Effector memory CD8-positive, alpha-beta T cell (primary cell): ENCODE measurements at places on chromosomes 6 and 20.

DNA sequence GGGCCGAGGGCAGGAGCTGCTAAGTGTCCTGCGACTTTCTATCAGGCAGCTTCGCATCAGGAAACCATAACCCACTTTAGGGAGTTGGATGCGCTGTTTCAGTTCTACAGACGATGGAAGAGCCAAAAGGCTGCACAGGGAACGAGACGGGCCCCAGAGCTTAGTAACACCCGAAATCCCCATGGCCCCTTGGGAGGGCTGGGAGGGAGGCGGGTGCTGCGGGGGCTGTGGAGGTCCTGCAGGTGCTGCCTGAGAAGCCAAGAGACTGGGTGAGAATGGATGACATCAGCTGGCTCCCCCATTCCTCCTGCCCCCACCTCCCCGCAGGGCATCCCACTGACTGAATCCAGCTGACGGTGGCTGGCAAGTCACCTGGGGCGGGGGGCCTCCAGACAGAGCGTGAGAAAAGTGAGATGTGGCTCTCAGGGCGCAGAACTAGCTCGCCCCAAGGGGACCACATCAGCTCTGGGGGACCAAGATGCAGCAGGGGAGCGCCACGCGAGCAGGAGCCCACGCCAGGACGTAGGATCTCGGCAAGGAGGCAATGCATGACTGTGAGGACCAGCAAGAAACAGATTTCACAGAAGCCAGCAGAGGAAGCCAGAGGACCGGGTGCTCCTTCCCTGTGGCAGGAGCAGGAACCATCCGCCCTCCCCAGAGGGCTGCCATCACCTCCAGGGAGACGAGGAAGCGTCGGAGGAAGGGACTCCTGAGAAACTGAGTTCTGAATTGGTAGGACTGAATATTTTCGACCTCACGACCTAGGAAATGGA, 36.8 kb downstream of the PNLDC1 start:
- H3K27ac ChIP-seq: no peak overlapping the region
- no peak for DNase-seq
- no peaks in the 10 kb centered on the region for H3K4me1 ChIP-seq
- H3K27me3 ChIP-seq: peaks cover 48% of the 10 kb centered on the region

- peaks cover 4% of the 10 kb centered on the region for H3K4me1 ChIP-seq
- H3K27ac ChIP-seq: no peak overlapping the region
- DNase-seq: no peak
- no peak overlapping the region for H3K4me3 ChIP-seq
Measured at GRCh38 chr6:31887173-31888007, 8.6 kb upstream of the SLC44A4 start.

DNA sequence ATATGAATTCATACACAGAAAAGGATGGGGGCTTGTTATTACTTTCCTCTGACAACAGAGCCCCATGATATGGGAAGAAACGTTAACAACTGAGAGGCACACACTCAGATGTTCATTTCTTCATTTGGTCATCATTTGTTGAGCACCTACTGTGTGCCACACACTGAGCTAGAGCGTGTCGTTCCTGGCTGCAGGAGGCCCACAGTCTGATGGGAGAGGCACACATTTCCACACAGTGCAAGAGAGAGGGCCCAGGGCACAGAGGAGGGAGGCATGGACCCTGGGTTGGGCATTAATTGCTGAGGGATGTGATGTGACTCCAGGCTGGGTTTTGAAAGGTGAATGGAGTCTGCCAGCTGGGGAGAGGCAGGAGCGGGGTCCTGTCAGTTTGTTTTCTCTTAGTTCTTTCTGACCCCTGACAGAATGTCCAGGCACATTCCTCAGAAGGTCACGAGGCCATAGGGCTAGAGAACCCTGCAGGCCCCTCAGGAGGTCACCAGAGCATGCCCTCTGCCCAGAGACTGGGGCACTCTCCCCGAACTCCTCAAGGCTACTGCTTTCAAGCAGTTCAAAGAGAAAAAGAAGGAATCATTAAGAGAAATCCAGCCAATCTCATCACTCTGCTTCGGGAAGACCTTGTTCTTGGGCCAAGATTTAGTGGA, 216.2 kb downstream of the UST start:
- H3K4me1 ChIP-seq: no peaks in the 10 kb centered on the region
- H3K36me3 ChIP-seq: no peaks in the 10 kb centered on the region
- no peaks in the 10 kb centered on the region for H3K27me3 ChIP-seq
- H3K27ac ChIP-seq: no peak overlapping the region
- H3K4me3 ChIP-seq: no peak overlapping the region

GRCh38 chr6:75144386-75144785, 61.5 kb downstream of the COL12A1 start:
- no peak overlapping the region for H3K27ac ChIP-seq
- no peaks in the 10 kb centered on the region for H3K36me3 ChIP-seq
- H3K4me1 ChIP-seq: no peaks in the 10 kb centered on the region
- H3K27me3 ChIP-seq: peaks cover 14% of the 10 kb centered on the region

DNA sequence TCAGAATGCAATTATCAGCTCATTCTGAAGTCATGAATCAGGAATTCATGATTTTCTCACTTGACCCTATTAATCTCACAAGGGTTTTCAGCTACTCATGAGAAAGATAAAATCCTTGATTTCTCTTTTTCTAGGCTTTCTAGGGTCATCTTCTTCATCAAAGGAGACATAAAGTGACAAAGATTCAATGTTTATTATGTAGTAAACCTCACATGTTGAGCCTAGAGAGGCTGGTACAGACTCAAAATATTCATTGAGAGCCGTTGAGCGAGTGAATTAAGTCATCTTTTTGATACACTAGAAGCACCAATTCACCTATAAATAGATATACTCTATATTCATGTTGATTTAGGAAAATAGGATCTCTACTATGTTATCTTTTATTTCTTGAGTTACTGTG, 104.8 kb upstream of the TRAF3IP2 start:
- peaks cover 84% of the 10 kb centered on the region for H3K36me3 ChIP-seq
- peak overlapping the region; percentile 95 for H3K27ac ChIP-seq
- H3K4me1 ChIP-seq: peaks cover 65% of the 10 kb centered on the region
- no peaks in the 10 kb centered on the region for H3K27me3 ChIP-seq
- no peak for DNase-seq

DNA sequence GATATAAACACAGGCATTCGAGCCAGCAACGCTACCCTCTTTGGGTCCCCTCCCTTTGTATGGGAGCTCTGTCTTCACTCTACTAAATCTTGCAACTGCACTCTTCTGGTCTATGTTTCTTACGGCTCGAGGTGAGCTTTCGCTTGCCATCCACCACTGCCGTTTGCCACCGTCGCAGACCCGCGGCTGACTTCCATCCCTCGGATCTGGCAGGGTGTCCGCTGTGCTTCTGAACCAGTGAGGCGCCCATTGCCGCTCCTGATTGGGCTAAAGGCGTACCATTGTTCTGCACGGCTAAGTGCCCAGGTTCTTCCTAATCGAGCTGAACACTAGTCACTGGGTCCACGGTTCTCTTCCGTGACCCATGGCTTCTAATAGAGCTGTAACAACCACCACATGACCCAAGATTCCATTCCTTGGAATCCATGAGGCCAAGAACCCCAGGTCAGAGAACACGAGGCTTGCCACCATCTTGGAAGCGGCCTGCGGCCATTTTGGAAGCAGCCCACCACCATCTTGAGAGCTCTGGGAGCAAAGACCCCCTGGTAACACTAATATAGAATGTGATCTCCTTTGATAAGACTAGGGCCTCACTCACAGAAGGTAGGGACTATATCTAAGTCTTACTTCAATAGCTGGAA, 973 bp downstream of the UBD start:
- peaks cover 93% of the 10 kb centered on the region for H3K27me3 ChIP-seq
- peaks cover 8% of the 10 kb centered on the region for H3K4me1 ChIP-seq
- DNase-seq: no peak

GRCh38 chr6:149864578-149865535, 698 bp upstream of the LRP11 start:
- no peak overlapping the region for H3K27ac ChIP-seq
- H3K4me3 ChIP-seq: peak overlapping the region; percentile 59
- no peaks in the 10 kb centered on the region for H3K36me3 ChIP-seq
- peaks cover 2% of the 10 kb centered on the region for H3K4me1 ChIP-seq

DNA sequence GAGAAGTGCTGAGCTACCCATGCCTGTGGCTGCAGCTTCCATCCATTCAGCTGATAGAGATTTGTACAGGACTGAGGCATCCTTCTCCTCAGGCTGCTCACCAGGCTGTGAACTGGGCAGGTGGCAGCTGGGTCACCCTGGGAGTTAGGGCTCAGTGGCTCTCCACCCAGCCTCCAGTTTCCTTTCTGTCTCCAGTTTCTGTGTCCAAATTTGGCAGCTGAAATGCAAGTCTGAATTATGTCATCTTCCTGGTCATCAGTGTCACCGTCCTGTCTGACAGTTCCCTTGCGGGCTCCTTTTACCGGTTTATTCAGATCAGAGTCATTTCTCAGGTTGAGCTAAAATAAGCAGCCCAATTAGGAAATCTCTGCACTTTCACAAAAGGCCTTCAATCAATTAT, 93.3 kb downstream of the EDN1 start:
- no peak overlapping the region for H3K4me3 ChIP-seq
- no peak overlapping the region for H3K27ac ChIP-seq
- peaks cover 45% of the 10 kb centered on the region for H3K27me3 ChIP-seq

DNA sequence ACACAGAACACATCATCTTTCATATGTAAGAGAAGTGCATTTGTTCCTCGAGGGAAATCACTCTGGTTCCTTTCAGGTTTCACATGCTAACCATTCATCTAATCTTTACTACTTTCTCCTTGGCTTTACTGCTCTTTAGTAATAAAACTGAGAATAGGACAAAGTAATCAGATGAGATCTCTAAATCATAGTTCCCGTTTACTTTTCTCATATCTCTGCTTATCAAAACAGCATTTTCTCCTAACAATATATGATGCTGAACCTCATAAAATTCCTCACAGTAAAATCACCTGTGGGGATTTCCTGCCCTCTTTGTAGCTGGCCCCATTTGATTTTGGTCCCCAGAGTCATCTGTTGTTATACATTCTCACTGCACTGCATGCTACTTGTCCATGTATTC, 100.2 kb downstream of the RALGAPA2 start:
- peaks cover 7% of the 10 kb centered on the region for H3K36me3 ChIP-seq
- DNase-seq: no peak
- H3K27me3 ChIP-seq: no peaks in the 10 kb centered on the region
- H3K4me1 ChIP-seq: no peaks in the 10 kb centered on the region
- no peak overlapping the region for H3K4me3 ChIP-seq
- H3K27ac ChIP-seq: no peak overlapping the region

DNA sequence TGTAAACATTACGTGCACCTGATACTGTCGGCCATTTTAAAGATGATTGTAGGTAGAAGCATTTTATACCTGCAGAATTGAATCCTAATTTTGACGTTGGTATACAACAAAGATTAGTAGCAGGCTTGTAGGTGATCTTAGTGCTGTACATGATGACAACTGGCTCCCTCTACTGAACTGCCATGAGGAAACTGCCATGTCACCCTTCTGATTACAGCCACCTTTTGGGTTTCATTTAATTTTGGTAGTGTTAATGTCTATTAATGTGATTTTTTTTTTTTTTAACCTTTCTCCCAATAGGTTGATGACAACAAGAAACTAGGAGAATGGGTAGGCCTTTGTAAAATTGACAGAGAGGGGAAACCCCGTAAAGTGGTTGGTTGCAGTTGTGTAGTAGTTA, 2.3 kb downstream of the RPS12 start:
- peak overlapping the region; percentile 98 for H3K27ac ChIP-seq
- no peak for DNase-seq
- H3K4me3 ChIP-seq: peak overlapping the region; percentile 96
- peaks cover 98% of the 10 kb centered on the region for H3K36me3 ChIP-seq
- H3K27me3 ChIP-seq: no peaks in the 10 kb centered on the region
- H3K4me1 ChIP-seq: peaks cover 65% of the 10 kb centered on the region

- H3K4me3 ChIP-seq: no peak overlapping the region
- H3K27me3 ChIP-seq: no peaks in the 10 kb centered on the region
- H3K27ac ChIP-seq: no peak overlapping the region
- H3K4me1 ChIP-seq: no peaks in the 10 kb centered on the region
- DNase-seq: no peak
Measured at GRCh38 chr6:25918083-25918683, 12.3 kb downstream of the SLC17A2 start.

DNA sequence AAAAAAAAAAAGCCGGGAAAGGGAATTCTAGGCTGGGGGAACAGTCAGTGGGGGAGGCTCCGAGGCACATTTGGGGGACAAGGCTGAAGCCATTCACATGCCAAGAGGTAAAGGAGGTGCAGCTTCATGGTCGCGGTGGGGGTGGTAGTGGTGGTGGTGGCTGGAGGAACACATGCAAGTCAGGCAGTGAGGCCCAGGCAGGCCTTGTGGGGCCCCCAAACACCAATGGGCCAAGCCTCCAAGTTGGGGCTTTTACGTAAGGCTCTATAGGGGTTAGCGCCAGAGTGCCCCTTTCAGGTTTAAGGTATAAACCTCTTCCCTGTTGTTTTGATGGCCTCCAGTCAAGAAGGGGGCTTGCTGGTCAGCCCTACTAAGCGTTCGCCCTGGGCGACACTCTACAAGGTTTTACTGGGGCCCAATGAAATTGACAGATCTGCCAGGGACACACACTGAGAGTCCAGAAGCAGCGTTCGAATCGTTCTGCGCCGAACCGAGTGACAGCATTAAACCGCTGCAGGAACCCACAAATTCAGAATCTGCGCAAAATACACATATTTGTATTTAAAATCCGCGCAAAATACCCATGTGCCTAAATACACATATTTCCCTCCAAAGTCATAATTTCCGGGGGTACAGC, 818 bp upstream of the AP5S1 start:
- peak overlapping the region; percentile 88 for H3K4me3 ChIP-seq
- H3K27ac ChIP-seq: peak overlapping the region; percentile 98
- H3K36me3 ChIP-seq: peaks cover 33% of the 10 kb centered on the region
- no peaks in the 10 kb centered on the region for H3K27me3 ChIP-seq
- peaks cover 59% of the 10 kb centered on the region for H3K4me1 ChIP-seq
- no peak for DNase-seq

DNA sequence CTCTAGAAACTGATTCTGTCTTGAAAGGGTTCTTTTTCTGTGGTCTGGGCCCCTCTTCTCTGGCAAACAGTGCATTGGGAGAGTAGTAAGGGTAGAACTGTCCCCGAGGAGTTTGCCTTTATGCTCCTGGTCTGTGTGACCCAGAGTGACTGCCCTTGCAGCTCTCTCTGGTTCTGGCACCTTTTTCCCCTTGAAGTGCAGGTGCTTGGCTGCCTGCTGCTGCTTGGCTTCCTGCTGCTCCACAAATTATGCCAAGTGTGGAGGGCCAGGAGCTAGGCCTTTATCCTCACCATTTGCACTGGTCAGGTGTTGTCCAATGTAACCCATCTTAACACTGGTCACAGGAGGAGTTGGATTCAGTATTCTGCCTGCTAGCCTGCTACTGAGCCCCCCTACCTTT, 11.2 kb downstream of the KIZ start:
- no peak overlapping the region for H3K4me3 ChIP-seq
- H3K36me3 ChIP-seq: peaks cover 47% of the 10 kb centered on the region
- H3K4me1 ChIP-seq: peaks cover 1% of the 10 kb centered on the region
- H3K27ac ChIP-seq: no peak overlapping the region
- DNase-seq: no peak

DNA sequence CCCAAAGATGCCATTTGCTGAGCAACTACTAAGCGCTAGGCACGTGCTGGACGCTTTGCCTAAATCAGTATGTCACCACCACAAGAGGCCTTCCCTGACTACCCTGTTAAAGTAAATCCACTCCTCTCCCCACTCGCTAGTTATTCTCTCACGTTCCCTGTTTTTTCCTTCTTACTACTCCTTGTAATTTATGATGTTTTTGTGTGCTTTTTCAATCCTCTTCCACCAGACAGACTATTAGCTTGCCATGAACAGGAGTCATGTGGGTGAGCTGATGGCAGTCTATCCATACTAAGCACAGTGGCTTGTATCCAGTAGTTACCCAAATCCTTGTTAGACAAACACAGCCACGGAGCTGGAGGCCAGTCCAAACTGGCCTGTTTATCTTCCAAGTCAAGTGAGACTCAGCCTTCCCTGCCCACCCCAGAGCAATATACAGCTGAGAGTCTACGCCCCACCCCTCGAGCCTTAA, 41.2 kb downstream of the C6orf132 start:
- no peaks in the 10 kb centered on the region for H3K36me3 ChIP-seq
- H3K27ac ChIP-seq: no peak overlapping the region
- H3K4me3 ChIP-seq: no peak overlapping the region
- H3K4me1 ChIP-seq: peaks cover 6% of the 10 kb centered on the region
- peaks cover 6% of the 10 kb centered on the region for H3K27me3 ChIP-seq
- no peak for DNase-seq
